ENCODE measurements at places on chromosomes 1 and 21.

DNA sequence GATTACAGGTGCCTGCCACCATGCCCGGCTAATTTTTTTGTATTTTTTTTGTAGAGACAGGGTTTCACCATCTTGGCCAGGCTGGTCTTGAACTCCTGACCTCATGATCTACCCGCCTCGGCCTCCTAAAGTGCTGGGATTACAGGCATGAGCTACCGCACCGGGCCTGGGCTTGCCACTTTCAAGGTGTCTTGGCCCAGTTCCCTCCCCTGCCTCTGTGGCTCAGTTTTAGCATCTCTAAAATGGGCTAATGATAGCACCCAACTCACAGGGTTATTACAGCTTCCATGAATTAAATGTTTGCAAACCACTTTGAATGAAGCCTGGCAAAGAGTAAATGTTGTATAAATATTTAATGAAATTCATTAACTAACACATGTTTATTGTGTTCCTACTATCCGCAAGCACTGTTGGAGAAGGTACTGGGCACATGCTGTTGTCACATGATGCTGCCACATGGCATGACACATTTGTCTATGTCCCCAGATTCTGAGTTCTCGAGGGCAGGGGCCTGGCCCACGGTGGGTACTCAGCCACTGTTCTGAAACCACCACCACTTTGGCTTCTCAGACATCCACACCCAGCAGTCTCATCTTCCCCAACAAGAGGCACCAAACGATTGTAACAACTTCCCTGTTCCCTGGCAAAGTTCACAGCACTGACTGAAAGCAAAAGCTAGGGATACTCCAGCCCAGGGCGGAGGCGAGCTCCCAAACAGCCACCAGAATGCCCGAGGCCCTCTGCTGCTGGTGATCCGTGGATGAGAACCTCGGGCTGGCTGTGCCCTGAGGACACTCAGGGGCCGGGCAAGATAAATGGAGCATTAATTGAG is 9.7 kb downstream of the IFFO2 start:
- DNase-seq: no peak

DNA sequence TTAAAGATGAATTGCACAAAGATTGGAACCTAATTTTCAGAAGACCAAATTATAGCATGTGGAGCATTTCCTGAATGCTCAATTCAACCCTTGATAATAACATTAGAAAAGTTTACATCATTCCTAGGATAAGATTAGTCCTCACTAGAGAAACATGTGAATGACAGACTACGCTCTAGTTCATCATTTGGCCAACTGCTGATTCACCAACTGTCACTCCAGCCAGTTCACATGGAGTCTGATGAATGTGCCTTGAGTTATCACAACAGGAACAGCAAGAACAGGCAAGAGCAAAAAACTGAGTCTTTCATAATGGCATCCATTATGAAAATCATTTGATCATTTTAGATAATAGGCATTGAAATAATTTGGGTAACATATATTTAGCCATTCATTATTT is 415.9 kb downstream of the PTPRC start:
- no peak for DNase-seq

DNA sequence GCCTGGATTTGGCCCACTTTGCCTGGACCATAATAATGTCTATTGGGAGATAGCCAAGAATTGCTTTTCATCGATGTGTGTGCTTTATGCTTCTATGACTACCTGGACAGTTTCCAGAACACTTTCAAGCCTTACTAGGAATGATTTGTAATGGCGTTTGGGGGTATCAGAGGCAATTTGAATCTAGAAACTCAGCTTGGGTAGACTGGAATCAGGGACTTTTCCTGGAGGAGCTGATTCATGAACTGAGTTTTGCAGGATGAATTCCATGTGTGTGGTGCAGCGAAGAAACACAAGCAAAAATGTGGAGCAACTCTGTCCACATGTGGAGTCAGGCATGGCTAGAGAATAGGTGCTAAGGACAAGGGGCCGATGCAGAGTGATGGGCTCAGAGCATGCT is 11.9 kb upstream of the TMEM61 start:
- no peak for DNase-seq

DNA sequence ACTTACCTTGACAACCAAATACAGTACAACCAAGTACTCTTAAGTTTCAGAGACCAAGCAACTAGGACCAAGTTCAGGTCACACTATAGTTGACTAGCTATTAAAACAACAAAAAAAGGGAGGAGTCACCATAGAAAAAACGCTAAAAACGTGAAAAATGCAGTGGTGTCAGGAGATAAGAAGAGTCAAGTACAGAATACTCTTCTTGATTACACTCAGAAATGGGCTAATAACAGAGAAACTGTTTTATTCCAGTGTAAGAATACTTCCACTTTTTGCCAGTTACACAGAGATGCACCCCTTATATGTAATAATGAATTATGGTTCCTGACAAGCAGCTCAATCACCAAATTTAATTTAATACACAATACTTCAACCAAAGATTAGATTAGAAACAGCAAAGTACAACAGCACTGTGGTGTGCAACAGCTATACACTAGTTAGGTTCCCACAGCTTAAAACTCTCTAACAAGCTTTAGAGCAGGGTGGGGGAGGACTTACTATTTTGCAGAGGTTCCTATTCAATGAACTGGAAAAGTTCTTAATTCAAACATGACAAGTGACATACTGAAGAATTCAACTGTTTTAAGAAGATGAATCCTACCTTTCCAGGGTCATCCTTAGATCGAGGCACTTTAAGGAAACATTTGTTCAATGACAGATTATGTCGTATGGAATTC is 70.4 kb downstream of the FOXJ3 start:
- no peak for DNase-seq

DNA sequence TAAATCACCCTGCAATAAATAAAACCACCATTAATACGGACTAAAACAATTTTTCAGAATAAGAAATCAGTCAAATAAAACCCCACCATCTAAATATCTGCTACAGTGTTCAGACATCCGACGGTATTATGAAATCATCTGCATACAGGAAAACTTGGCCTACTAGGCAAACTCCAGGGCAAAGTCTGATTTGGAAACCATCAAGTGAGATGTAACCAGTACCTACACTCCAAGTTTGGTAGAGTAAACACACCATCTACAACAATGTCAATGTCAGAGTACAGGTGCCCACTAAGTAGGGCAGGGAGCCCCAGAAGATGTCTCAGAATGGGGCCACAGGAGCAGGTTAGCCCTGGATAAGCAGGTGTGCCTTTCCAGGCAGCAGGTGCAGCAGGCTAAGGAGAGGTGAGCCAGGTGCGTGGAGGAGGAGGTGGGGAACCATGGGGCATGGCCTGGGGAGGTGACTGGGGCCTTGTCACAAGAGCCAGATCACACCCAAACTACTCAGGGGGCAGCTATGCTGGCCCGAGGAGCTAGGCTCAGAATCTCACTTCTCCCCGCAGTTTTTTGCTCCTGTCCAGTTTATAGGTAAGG is 59.6 kb downstream of the CAPZB start:
- DNase-seq: no peak

GRCh38 chr1:228101614-228101993 is 1.5 kb downstream of the C1orf35 start:
- DNase-seq: no peak

DNA sequence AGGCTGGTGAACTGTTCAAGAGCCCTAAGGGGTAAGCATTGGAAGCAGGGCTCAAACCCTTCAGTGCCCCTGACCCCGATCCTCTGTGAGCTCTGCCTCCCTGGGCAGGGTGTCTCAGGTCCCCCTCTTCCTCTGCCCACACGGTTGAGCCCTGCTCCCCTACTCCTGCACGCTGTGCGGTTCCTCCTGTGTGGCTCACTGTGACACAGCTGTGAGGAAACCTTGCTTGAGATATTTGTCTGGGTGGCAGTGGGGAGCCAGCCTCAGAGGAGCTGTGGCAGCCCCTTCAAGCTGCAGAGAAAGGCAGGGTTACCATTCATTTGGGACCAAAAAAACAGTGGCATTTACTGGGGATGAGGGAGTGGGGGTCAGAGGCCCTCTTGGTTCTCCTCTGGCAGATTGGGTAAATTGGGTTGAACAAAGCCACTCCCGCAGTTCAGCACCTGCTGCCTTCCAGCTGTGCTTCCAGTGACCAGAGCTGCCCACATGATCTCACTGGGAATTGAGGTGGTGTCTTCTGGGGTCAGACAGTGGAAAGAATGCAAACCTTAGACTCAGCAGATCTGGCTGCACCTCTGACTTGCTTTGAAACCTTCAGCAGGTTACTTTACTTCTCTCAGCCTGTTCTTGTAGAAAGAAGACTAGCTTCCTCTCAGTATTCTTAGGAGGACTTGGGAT is 60.6 kb upstream of the CD1D start:
- no peak for DNase-seq

- DNase-seq: no peak
These were observed 297.0 kb downstream of the DISC1 start for GRCh38 chr1:231923491-231924041.

DNA sequence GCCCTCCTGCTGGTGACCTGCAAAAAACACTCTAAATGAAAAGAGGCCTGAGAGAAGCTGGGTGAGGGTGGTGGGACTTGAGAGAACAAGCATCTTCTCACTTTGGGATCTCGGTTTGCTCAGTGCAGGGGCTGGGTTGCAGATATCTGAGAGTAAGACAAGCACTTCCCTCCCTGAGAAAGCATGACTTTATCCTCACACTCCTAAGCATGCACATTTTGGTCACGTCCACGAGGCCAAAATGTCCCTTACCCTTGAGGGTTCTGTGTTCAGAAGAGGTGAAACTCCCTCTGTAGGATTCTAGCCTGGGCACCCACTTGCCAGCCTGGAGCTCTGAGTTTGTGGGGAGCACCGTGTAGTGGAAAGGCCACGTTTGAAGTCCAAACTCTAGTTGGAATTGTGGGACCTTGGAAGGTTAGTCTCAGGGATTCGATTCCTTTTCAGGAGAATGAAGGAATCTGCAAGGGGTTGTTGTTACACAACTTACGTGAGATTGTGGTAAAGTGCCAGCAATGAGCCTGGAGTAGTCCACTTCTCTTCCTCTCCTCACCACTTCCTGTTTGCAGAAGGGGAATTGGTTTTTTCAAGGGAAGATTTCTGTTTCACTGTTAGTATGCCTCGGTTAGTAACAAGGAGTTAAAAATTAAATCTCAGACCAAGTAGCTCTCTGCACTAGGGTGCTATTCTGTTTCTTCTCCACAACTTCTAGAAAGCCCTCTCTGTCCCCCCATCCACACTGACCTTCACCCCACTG is 3.0 kb downstream of the FCAMR start:
- no peak for DNase-seq

DNA sequence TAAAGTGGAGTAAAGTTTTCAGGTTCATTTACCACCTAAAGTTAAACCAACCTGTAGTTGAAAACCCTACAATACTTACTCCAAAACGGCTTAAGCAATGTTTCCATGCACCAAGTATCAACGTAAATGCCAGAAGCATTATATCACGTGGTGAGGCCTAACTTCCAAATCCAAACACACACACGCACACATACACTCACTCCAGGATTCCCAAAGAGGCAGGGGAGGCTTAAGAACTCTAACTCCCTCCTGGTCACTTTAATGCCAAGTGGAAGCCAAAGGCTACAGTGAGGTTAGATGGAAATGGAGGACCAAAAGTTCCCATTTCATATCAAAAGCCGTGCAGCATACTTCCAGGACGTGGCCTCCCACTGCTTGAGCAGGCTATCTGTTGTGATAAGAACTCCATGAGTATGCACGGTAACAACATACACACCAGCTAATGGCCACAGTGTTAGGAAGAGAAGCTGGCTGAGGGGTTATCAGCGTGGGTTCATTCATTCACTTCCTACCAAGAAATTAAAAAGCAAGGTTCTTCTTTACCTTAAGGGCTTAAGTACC is 224.1 kb downstream of the SLC45A1 start:
- DNase-seq: no peak

DNA sequence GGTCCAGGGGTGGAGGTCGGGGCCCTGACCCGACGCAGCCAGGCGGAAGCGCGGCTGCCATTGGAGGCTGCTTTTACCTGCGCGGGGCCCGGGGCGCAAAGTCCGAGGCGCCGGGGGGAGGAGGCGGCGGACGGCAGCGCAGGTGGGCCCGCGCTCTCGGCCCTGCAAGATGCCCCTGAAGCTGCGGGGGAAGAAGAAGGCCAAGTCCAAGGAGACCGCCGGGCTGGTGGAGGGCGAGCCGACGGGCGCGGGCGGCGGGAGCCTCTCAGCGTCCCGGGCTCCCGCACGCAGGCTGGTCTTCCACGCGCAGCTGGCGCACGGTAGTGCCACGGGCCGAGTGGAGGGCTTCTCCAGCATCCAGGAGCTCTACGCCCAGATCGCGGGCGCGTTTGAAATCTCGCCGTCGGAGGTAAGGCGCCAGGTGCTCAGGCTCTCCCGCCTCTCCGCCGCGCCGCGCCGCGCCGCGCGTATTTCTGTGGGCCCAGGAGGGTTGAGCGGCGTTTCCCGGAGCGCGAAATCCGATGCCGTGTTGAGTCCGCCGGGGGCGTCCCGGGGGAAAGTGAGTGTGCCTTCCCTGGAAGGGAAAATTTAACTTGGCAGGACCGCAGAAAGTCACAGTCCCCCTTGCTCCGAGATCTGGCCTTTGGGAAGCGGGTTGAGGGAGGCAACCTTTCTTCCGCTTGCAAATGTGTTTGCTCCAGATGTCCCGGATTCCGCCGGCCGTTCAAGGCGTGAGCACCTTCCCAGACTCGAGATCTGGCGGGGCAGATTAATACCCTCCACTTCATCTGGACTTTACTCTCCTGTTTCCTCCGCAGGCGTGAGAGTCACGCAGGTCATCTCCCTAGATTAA is at the start of gene GIPC2:
Gene GIPC2 (plus strand): TSS at position 41 of the 853 bp plus-strand sequence. CDS start 129 bp downstream, at position 170.
- DNase-seq: peak; percentile 2

DNA sequence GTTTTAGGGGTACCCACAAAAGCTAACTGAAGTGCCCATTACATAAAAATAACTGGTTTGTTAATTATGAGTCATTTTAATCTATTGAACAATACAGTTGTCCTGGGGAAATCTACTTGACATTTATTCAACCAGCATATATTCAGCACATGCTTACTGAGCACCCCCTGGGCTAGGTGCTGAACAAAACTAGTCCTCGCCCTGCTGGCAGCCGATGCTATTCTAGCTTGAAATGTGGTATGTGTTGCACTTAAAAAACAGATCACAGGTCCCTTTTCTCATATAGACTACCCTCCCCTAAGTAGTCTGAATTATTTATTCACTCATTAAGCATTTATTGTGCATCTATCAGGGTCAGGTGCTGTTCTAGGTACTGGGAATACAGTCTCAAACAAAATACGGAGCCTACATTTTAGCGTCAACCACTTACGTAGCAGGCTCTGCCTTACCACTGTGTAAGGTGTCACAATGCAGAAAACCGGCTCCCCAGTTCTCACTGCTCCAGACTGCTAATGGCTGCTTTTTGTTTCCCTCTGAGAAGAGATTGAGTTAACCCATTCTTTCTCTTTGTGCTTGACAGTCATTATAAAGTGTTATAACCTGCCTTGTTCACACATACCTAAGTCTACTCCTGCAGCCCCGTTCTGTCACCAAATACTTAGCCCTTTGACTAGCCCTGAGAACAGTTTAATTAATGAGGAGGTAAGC is 57.1 kb downstream of the ADCY10 start:
- DNase-seq: no peak

- no peak for DNase-seq
These were observed 5.8 kb downstream of the PERM1 start for GRCh38 chr1:975896-976683.

DNA sequence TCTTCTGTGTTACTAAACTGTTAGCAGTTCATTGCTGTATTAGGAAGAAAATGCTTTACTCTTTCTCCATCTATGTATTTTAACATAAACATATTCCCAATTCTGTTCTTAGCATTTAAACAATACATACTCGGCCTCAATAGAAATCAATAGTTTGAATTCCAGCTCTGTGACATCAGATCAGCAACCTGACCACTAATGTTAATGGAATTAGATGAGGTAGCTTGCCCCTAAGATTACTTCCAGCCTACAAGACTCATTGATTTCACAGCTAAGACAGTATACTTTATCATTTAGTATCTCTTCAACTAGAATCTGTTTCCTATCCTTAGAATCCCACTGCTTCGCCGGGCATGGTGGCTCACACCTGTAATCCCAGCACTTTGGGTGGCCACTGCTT is 38.9 kb downstream of the EPRS1 start:
- DNase-seq: no peak
